ENCODE measurements at places on chromosomes 1 and 21.

DNA sequence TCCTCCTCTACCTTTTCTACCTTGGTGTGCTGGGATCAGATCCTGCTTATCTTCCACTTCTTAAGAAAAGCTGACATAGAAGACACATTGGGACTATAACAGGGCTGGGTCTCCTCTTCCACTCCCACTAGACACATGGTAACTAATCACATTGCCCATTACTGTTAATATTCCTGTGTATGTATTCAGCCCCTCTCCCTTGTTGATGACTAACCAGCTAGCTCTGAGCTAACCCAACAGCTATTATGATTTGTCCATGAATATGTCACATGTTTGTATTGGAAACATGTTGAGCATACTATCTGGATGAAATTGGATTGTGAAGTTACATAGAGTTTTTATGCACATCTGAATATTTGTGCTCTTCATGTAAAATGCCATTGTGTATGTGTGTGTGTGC, 52.9 kb downstream of the MPZL1 start:
- DNase-seq, result no peak

DNA sequence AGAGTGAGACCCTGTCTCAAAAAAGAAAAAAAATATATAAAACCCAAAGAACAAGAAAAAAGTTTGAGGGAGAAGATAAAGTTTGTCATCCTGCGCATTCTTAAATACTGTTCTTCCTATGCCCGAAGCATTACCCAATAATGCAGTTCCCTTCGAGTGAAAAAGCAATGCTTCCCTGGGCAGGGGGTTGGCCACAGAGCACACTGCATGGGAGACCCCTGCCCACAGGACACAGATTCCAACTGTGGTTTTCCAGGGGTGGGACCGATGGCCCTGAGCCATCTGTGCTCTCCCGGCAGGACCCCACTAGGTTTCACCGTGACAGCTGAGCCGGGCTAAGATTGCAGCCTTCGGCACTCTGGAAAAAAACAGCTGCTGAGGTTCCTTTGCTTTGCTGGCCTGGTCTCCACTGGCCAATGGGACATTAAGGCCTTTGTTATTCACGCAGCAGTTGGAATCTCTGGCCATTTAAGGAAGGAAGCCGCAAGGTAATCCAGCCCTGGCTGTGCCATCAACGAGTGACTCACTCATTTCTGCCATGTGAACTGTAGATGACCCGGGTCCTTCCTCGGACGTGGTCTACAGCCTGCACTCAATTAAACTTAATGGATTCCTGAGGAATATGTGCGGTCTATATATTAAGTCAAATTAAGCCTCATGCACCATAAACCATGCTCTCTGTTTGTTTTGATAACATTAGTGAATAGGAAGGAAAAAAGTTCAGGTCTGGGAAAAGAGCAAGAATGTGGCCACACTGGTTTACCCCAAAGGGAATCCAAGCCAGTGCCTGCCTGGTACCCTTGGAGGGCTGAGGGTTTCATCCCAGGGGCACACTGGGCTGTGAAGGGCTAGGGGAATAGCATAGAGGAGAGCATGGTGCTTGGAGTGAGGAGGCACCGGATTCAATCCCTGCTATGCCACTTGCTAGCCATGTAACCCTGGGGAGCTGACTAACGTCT, 163.2 kb downstream of the ZBTB18 start:
- peak; percentile 99 for DNase-seq

- no peak for DNase-seq
Observed at GRCh38 chr1:29636936-29637335, 400.6 kb downstream of the PTPRU start.

- DNase-seq, result peak; percentile 54
Observed at GRCh38 chr1:108854221-108855019, 2.5 kb downstream of the AKNAD1 start.

DNA sequence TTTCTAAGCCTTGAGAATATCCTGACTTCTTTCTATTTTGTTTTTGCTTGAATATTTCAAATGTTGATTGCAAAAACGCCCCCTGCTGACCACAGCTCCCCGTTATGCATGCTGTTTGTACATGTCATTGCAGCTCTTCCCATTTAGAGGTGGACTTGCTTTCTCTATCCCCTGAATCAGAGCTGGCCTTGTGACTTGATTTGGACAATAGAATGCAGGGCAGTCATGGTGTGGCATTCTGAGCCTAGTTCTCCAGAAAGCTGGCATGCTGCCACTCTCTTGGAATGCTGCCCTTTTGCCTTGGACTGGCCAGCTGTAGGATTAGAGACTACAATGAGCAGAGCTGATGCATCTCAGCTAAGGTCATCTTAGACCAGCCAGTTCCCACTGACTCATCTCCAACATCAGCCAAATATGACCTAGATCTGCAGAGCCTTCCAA, 1561.5 kb downstream of the MRPL39 start:
- DNase-seq, result no peak

GRCh38 chr1:22710701-22711049, at the start of gene EPHB2:
TSS of gene EPHB2 (plus strand) at chr1:22710839. CDS start at chr1:22710983, 144 bp downstream.
- no peak for DNase-seq

- DNase-seq, result no peak
Observed at GRCh38 chr1:107531065-107531908, 390.4 kb downstream of the NTNG1 start.

GRCh38 chr1:49408346-49408745, 615.4 kb downstream of the AGBL4 start:
- DNase-seq, result no peak

DNA sequence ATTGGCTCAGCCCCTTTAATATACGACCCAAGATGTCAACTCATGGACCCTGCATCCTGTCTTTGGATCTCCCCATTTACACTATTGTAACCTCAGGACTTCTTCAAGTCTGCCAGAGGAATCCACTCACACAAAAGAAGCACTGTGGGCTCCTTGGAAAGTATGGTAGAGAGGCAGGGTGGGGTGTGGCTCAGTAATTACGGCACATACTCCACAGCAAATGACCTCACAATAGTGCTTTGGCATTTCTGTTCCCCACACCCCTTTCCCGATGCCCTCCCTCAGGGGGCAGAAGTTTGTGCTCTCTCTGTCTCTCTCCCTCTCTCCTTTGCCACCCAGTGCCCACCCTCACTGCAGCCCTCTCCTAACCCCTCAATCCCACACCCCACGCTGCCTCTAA, 27.8 kb upstream of the IFNAR2 start:
- DNase-seq, result no peak

GRCh38 chr1:112007169-112007568, 17.7 kb upstream of the KCND3 start:
- DNase-seq, result no peak

DNA sequence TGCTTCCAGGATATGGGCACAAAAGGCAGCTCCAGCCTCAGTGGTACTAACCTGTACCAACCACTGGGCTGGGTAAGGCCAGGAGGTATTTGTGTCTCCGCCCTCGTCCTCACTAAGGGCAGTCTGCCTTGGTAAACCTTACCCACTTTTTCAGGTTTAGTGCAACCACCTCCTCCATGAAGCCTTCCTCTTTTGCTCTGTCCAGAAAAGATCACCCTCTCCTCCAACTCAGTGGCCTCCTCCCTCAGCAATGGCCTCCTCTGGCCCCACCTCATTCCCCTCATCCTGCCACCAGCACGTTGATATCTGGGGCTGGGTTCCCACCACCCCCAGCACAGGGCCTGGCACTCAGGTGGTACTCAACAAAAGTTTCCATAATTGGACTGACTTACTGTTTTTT, 161.5 kb downstream of the GRIK3 start:
- no peak for DNase-seq

DNA sequence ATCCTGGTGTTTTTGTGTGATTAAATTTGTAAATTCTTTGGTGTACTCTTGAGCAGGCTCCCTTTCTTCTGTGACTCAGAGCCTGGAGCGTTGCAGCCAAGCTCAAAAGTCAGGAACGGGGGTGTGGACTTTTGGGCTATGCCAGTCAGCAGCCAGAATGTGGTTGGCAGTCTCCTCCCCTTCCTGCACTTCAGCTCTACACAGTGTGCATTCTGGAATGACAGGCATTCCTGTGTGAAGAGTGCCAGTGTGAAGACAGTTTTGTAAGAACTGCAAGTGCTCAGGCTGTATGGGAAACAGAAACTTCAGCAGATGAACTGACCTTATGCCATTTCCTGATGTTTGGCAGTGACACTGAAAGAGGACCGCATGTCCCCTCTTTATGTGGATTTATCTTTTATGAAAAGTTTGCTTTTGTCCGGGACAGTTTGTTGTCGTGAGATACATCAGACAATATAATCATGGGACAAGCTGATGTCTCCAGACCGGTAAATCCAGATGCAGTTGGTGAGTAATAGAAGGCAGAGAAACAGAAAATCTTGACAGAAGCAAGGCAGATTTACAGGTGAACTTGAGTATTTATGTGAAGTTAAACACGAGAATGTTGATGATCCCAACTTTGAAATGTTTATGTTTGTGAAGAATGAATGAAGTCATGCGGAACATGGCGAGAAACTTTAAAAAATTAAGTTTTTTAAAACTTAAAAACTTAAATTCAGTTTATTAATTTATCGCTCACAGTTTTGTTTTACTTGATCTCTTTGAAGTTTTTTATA, 67.7 kb upstream of the RCC1 start:
- peak; percentile 98 for DNase-seq

- peak; percentile 77 for DNase-seq
Observed at GRCh38 chr21:41956926-41957729, 3.3 kb upstream of the C2CD2 start.

DNA sequence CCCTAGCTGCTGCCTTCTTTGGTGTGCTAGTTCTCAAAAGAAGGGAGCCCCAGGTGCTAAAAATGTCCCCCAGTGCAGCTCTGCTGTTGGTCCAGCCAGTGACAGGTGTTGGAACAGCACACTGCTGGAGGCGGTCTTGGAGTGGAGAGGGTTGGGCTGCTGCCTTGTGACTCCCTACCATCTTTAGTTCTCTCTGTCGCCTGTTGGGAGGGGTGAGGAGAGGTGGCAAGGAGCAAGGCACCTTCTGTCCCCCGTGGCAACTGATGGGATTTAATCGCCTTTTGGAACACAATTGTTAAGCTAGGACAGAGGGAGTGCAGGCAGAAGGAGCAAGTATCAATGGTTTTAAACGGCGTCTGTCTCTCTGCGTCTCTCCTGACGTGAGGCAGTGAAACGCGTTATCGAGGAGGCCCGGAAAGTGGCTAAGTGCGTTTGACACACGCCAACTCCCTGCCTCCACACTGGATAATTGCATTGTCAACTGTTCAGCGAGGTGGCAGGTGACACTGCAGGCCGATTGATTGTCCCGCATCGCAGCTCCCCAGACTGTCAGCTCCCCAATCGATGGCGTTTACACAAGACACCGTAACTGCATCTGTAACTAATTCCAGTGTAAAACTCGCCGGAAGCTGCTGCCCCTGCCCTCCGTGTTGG, 34.0 kb downstream of the TMEM53 start:
- no peak for DNase-seq

GRCh38 chr1:29490204-29490934, 254.0 kb downstream of the PTPRU start:
- DNase-seq, result no peak

DNA sequence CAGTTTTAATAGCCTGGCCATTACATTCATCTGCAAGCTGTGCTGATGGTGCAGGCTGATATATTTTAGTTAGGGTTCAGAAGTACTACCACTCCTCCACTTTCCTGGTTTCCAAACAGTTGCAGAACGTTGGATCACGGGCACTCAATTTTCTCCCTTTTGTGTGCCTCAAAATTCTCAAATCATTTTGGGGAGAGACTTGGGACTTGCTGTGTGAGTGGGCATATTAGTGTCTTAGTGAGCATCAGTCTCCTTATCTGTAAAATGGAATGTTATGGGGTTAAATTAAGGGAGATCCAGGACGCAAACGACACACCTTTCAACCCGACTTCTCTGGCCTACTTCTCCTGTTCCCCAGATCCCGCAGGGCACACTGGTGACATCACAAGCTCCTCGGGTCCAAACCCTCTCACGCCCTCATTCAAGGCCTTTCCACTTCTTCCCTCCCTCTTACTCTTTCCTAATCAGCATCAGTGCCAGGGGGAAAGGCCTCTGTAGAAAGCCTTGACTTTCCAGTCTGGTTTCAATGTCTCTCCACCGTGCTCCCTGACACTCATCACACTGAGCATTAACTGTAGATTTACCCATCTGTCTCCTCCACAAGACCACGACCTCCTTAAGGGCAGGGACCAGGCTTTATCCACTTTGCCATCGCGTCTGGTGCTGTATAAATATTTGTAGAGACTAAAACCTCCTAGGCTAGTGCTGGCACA, 1.2 kb downstream of the PIGP start:
- DNase-seq, result peak; percentile 75

All from LHCN-M2 (cell line).